ENCODE measurements at places on chromosomes 5 and 9.

DNA sequence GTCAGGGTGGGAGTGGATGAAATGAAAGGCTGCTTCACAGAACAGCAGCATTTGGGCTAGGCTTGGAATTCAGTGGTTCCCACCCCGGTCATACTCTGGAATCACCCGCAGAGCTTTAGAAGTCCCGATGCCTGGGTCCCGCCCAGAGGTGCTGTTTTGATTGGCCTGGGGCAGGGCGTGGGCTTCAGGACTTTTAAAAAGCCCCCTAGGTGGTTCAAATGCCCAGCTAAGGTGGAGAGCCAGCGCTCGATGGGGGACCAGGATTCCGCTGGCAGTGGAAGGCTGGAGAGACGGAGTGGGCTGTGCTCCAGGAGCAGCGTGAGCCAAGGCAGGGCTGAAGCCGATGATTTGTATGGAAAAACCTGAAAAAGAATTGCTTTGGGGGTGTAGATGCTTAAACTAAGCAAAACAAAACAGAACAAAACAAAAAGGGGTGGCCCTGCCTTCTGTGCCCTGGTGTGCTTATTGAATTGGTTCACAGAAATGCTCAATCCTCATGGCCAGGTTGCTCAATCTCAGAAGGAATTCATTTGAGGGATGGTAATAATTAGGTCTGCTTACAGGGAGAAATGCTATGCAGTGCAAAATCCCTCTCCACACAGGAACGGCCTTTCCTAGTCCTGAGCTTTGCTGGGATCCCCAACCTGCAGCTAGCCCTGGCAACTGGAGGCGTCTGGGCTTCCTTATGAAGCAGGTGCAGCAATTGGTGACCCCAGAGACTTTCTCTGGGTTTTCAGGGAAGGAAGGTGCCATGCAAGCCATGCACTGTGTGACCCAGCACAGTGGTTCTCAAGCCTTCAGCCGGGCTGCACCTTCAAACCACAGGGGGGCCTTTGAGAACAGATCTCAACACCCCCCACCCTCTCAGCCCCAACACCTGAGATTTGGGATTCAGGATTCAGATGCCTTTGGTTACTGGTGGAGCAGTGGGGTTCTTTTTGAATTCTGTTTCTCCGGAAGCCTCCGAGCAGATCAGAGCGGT, 174.0 kb upstream of the ZNF618 start:
- DNase-seq, result no peak

DNA sequence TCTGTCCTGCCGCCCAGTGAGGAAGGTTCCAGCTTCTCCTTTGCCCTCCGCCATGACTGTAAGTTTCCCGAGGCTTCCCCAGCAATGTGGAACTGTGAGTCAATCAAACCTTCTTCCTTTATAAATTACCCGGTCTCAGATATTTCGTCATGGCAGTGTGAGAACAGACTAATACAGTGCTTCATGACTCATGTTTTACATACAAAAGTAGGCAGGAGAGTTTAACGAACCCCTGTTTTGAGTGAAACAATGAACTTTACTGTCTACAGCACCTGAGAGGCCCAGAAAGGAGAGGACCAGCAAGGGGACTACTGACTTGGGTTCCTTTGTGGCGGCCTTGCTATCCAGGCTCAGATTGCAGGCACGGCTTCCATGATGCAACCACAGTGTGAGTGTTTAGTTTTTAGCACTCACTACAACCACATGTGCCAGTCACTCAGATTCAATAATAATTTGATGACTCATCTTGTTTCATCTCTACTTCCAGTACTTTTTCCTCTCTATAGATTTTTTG, 139.1 kb upstream of the CLINT1 start:
- DNase-seq, result no peak

GRCh38 chr9:35771943-35772342, 17.9 kb upstream of the MSMP start:
- DNase-seq, result no peak

DNA sequence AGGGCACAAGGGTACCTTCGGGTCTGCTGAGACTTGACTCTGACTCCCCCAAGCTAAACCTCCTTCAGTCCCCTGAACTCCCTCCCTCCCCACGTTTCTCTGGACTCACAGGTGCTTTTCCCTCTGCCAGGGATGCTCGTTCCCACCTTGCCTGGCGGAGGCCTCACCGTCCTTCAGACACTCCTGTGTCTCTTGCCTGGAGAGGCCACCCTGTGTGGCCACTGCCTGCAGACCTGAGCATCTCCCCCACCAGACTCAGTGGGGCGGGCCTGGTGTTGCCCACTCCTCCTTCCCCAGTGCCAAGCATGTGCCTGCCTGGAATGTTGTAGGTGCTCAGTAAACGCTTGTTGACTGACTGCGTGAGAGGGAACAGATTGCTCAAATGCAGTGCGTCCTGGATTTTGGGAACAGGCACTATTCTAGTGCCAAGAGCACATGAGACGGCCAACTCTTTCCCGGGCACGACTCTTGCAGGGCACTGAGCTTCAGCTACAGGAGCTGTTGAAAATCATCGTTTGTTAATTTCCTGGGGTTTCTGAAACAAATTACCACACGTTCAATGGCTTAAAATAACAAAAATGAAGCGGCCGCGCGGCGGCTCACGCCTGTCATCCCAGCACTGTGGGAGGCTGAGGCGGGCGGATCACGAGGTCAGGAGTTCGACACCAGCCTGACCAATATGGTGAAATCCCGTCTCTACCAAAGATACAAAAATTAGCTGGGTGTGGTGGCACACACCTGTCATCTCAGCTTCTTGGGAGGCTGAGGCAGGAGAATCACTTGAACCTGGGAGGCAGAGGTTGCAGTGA, 71.0 kb upstream of the BARHL1 start:
- DNase-seq, result no peak

GRCh38 chr9:14445946-14446345, 132.0 kb upstream of the NFIB start:
- no peak for DNase-seq

- DNase-seq, result no peak
Measured at GRCh38 chr9:89684912-89685636, 80.3 kb downstream of the GADD45G start.

DNA sequence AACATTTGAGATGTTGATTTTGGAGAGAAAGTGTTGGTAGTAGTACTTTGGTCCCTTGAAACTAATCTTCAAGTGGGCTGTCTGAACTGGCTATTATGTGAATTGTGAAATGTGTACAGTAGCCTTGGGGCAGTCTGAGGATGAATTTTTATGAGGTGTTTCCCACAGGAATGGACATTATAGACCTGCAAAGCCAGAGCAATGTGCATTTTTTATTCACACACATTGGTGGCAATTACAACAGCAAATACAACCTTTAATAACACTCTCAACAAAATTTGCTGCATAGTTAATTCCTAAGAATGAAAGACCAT, 147.0 kb downstream of the PAM start:
- DNase-seq, result no peak

DNA sequence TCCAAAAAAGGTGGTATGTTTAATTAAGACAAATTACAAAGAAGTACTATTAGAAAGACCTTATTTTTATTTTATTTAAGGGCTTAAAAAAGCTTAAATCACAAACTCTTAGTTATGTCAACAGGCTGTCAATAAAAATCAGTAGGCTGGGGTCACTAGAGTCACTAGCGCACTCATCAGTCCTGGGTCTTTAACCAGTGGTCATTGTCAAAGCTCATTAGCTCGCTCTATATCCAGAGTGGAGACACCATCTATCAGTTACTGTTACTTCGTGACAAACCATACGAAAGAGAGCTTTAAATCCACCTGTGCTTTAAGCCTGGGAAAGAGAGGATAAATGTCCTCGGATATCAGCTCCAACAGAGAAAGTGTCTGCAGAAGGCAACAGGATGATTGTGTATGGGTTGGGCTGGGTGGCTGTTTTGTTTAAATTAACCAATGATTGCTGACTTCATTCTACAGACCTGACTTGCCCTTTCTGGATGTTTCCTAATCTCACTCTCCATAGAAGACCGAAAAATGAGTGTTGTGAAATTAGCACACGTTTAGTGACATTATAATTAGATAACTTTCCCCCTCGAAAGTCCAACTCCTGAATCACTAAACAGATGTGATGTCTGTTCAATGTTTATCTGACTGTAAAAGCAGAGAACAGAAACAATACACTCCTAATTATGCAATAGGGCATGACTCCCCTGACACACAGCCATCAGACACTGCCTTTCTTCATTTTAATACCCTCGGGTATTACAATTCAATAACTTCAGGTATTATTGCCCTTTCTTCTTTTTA, 123.6 kb upstream of the TNPO1 start:
- no peak for DNase-seq

DNA sequence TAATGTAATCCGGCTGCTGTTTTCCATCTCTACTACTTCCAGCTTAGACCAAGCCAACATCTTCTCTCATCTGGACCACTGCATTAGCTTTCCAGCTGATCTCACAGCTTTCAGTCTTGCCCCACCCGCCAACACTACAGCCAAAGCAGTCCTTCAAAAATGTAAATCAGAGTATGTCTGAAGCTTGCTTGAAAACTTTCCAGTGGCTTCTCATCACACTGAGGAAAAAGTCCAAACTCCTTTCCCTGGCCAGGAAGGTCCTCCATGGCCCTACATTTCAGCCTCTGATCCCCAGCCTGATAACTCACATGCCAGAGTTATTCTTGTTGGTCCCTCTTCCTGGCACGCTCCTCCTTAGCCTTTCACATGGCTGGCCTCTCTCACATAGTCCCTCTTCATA, 38.5 kb downstream of the TTC1 start:
- DNase-seq, result no peak

DNA sequence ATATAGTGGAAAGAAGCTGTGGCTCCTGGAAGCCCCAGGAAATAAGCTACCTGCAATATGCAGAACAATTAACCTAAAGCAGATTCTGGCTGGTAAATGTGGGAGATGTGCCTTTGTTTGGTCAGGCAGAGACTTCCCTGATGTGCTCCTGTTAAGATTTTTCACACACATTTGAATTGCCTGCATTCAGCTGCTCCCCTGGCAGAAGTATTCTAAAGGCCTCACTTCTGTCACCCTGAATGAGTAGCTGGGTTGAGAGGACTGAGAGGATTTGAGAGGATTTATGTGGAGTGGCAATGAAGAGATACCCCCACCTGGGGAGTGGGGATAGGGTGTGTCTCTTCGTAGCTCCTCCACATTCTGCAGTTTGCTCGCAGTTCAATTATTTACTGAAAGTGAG, 130.5 kb downstream of the ST8SIA4 start:
- DNase-seq, result no peak

DNA sequence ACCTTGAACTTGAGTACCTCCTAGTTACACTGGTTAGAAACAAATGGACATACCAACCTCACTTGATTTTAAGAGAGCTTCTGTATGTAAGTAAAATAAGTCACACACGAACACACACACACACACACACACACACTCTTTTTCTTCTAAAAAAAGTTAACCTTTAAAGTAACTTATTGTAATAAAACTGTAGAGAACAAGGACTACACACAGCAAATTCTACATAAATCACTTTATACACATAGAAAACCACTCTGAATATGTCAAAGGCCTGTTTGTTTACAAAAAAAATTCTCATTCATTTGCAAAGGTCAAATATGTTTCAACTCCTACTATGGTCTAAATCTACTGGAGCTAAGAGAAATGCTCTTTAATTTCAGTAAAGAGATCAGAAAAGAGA, 29.1 kb downstream of the GIN1 start:
- DNase-seq, result no peak

- peak; percentile 72 for DNase-seq
Measured at GRCh38 chr9:127537792-127538191, 74.3 kb upstream of the STXBP1 start.

DNA sequence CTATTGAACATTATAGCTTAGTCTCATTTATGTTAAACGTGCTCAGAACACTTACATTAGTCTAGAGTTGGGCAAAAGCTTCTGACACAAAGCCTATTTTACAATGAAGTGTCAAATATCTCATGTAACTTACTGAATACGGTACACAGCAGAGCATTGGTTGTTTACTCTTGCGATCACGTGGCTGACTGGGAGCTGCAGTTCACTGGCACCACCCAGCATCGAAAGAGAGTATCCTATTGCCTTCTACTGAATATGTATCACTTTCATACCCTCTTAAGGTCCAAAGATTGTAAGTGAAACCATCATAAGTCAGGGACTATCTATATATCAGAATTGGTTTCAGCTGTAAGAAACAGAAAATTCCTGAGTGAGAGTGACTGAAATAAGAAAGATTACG, 42.6 kb upstream of the OSMR start:
- no peak for DNase-seq

DNA sequence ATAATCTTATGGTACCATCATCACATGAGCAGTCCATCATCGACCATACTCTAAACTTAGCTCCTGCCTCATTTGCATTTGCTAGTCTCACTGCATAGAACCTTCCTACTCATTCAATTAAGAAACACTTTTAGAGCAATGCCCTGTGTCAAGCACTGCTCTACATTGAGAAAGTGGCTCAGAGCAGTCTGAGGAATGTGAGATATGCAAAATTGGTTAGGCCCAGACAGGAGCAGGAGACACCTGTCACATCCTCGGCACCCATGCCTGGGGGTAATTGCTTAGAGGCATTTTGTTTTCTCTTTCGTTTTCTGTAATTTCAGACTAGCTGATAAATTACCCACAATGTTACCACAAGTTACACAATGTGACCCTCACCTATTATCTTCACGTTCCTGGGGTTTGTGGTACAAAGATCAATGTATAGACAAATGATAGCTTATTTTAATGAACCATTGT, 4.9 kb upstream of the RARS1 start:
- no peak for DNase-seq

GRCh38 chr9:128007566-128008138, 26.9 kb upstream of the EEIG1 start:
- no peak for DNase-seq

- no peak for DNase-seq
Measured at GRCh38 chr9:112005939-112006338, 109.3 kb downstream of the UGCG start.

- DNase-seq, result no peak
Measured at GRCh38 chr5:82424211-82424610, 146.1 kb upstream of the RPS23 start.

- peak; percentile 71 for DNase-seq
Measured at GRCh38 chr9:118522093-118523028, 818.2 kb downstream of the TLR4 start.

DNA sequence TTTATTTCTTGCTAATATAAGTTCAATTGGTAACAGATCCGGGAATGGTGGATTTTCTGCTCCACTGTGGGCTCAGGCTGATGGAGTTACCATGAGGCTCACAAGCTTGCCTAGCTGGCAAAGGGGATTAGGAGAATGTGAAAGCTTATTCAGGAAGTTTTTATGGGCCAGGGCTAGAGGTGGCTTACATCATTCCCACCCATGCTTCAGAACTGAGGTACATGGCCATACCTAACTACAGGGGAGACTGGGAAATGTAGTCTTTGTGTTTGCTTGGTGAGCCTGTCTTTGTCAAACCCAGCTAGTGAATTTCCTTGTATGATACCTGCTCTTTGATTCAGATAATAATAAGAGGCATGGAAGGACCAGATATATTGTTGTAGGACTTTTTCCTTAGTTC, 105.9 kb upstream of the DHFR start:
- no peak for DNase-seq

DNA sequence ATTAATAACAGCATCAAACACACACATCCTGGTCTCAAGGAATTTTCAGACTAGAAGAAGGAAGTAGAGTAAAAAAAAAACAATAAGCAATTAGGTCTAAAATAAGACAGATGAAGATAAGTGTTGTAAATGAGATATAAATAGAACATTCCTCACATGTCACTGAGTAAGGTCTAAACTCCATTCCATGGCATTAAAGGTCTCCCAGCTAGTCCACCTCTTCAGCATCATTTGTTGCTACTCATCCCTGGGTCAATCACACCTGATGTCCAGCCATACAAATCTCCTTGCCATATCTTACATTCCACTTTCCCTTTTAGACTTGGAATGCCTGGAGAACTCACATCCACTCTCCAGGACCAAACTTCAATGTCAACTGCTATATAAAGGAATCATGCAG, 214.1 kb upstream of the KLF4 start:
- DNase-seq, result no peak

All from D341Med (cell line).